ENCODE measurements at places on chromosomes 3 and 15.

GRCh38 chr3:152728231-152728980 lies 106.5 kb upstream of the P2RY1 start:
- DNase-seq, result no peak

- DNase-seq, result no peak
These were observed 4.1 kb upstream of the ECT2 start for GRCh38 chr3:172746475-172746874.

DNA sequence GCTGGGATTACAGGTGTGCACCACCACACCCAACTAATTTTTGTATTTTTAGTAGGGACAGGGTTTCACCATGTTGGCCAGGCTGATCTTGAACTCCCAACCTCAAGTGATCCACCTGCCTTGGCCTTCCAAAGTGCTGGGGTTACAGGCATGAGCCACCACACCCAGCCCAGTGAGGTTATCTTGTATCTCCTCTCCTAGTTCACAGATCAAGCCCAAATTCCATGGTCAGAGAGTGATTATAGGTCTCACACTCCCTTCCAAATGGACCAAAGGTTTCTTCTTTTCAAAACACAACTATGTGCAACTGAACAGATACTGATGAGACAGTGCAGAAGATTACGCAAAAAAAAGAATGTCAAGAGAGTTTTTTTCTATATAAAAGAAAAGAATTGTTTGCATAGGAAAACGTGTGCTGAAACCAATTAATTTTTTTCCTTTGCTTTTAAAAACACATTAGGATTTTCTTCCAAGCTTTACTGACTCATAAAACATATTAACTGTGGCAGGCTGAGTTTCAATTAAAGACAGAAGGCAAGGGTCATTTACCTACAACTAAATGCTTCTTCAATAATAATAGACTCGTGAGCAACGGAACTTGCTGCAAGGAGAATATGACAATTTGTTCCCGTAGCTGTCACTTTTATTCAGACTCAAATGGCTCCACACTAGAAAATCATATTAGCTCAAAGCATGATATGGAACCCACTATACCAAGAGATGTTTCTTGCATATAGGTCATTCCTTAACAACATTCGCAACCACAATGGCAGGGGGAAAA lies 30.4 kb upstream of the THUMPD3 start:
- DNase-seq, result no peak

GRCh38 chr15:78453447-78453846 lies 15.4 kb downstream of the IREB2 start:
- DNase-seq, result no peak

DNA sequence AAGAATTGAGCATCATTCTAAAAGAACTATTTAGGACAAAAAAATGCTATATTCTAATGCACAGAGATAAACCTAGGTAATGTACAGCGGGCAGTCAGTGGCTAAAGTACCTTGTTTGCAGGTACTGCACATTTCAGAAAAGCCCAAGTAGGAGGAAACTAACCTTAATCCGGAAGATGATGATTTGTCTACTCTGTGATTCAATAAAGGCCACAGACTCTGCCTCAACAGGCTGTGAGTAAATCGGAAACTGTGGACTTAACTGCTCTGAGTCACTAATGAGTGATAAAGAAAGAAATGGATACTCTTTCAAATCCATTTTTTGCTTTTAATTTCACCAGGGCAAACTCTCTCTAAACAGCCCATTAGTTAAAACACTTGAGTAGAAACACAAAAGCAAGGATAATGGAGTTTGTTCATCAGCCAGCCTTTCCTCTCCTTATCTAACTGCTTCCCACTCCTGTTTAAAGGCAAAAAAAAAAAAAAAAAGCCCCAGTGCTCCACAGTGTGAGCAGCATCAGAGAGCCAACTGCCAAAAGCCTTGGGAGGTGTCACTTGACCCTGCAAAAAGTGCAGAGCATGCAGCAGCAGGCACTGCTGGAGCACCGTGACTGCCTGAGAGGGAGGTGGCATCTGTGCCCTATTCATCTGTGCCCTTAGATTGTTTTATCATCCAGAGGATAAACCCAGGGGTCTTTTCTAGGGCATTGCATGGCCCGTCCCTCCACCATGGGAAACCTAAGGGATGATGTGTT lies 187.7 kb downstream of the SATB1 start:
- no peak for DNase-seq

DNA sequence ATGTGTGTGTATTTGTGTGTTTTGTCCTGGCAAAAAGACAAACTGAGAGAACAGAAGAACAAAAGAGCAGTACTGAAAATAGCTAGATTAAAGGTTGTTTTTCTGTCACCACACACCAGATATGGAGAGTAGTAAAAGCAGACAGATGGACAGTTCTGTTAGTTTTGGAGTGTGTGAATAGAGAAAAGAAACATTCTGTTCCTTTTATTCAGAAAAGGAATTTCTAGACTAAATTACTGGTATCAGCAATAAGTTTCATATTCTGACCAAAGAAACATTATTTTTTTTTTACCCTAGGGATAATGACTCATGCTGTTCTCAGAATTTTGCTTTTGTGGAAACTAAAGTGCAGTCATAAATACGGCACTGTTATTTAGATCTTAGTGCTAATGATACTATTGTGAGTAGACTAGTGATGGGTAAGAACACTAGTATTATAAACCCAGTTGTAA lies 32.9 kb downstream of the PIK3CA start:
- no peak for DNase-seq

DNA sequence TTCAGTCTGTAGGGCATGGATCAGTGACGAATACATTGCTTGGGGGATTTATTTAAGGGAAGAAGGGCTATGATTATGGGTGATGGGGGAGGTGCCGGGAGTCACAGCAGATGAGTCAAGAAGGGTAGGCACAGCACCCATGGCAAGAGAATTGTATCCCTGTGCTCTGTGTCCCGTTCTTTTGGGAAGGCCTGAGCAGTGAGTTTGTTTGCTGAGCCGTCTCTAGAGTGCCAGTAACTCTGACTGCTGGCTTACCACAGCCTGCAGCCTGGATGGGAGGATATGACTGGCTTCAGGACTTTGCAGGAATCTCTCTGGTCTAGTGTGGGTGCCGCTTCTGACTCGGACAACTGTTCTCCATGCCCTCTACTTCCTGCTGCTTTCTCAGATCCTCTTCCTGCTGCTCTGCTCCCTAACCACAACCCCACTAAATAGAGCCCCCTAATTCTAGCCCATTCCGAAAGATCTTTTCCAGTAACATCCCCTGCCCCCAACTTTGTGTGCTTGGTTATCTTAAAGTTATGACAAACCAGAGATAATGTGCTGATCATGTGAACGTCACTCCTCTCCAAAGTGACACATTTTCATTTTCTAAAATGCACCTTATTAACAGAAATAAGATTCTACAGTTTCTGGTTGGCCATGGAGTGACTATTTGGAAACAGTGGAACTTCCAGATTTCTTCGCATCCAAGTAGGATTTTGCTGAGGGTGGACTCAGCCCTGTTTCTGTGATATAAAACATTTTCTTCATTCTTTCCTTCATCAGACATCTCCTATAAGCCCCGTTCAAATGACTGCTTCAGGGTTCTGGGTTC lies 239.0 kb downstream of the SLCO3A1 start:
- DNase-seq, result no peak

DNA sequence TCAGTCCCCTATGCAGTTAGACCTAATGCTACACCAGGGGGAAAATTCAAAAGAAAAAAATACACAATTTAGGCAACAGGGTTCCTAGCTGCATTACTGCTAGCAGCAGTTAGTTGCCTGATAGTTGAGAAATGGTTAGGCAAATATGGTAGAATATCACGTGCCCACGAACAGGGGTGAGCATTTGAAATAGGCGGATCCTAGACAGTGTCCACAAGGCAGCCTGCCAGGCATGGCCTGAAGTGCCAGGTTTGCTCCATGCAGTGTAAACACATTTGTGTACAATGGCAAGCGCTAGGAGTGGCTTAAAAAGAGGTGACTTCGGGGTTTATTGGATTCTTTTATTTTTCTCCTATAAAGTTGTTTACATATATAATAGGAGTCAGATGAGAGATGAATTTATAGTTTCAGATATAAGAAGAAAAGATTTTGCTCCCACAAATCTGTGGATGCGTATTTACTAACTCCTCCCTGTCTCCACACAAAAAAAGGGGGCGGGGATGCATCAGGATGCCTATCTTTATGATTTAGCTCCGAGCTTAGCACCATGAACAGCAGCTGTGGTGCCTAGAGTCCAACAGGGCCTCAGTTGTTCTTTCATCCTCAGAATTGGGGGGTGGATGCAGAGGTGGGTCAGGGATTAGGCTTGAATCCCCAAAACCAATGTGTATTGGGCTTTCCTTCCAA lies 3.9 kb upstream of the TGM4 start:
- no peak for DNase-seq

DNA sequence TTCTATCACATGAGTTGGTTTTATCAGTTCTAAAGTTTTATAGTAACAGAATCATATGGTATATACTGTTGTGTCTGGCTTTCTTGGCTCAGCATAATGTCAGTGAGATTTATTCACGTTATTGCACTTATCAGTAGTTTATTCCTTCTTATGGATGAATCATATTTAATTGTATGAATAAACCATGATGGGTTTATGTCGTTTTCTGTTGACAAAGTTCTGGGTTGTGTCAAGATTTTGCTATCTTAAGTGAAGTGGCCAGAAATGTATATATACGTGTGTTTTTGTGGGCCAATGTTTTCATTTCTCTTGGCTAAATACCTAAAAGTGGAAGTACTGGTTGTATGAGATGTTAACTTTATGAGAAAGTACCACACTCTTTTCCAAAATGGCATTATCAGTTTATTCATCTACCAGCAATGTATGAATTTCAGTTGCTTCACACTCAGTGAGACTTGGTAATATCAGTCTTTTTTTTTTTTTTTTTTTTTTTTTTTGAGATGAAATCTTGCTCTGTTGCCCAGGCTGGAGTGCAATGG lies 112.4 kb upstream of the DCBLD2 start:
- no peak for DNase-seq

GRCh38 chr3:171446801-171447578 lies 13.2 kb downstream of the TNIK start:
- no peak for DNase-seq

- DNase-seq, result no peak
These were observed 225.9 kb upstream of the GAP43 start for GRCh38 chr3:115397433-115397832.

- DNase-seq, result no peak
These were observed 7.1 kb downstream of the POMGNT2 start for GRCh38 chr3:43098761-43099160.

- no peak for DNase-seq
These were observed 20.4 kb downstream of the COLQ start for GRCh38 chr3:15501126-15501525.

- no peak for DNase-seq
These were observed 87.2 kb upstream of the TNFAIP8L3 start for GRCh38 chr15:51181905-51182304.

DNA sequence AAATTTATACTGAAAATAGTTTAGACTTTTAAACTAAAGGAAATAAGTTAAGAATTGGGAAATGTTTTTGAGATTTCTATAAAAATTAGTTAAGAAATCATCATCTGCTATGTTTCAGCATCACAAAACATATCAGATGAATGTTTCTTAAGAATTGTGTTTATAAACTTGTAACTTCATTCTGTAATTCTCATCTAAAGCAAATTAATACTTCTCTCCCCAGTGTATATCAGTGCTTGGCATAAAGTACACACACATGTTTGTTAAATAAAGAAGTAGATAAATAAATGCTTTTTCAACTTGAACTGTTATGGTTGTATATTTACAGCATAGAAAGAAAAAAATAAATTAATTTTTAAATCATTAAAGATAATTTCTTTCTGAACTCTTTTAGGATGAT lies 245.9 kb upstream of the SLITRK3 start:
- DNase-seq, result no peak

- DNase-seq, result no peak
These were observed 29.7 kb downstream of the TJP1 start for GRCh38 chr15:29792426-29793159.

- no peak for DNase-seq
These were observed 945 bp downstream of the MST1R start for GRCh38 chr3:49902511-49903345.

DNA sequence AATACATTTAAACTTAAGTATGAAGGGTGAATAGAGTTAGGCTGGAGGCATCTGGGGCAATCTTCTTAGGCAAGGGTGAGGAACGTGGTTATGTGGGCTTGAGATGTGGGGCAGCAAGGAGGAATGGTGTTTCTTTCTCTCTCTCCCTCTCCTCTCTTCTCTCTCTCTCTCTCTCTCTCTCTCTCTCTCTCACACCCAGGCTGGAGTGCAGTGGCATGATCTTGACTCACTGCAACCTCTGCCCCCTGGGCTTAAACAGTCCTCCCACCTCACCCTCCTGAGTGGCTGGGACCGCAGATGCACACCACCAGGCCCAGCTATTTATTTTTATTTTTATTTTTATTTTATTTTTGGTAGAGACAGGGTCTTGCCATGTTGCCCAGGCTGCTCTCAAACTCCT lies 4.0 kb upstream of the MGA start:
- no peak for DNase-seq

DNA sequence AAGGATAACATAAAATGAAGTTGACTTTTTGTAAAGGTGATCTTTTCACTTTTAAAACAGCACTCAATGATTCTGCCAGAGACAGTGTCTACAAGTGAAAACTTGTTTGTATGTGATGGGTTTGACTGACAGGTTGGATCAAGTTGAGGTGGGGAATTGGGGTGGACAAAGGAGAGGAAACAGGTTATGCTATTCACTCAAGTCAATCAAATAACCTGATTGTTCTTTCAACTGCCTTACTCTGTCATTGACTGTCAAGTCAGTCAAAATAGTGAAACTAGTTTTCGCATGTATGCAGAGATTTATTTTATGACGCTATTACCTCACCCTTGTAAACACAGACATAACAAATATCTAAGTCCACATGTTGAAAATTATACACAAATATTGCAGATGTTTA lies 187.7 kb downstream of the ROBO2 start:
- no peak for DNase-seq

GRCh38 chr3:94249491-94250079 lies 186.7 kb downstream of the NSUN3 start:
- DNase-seq, result peak; percentile 11

DNA sequence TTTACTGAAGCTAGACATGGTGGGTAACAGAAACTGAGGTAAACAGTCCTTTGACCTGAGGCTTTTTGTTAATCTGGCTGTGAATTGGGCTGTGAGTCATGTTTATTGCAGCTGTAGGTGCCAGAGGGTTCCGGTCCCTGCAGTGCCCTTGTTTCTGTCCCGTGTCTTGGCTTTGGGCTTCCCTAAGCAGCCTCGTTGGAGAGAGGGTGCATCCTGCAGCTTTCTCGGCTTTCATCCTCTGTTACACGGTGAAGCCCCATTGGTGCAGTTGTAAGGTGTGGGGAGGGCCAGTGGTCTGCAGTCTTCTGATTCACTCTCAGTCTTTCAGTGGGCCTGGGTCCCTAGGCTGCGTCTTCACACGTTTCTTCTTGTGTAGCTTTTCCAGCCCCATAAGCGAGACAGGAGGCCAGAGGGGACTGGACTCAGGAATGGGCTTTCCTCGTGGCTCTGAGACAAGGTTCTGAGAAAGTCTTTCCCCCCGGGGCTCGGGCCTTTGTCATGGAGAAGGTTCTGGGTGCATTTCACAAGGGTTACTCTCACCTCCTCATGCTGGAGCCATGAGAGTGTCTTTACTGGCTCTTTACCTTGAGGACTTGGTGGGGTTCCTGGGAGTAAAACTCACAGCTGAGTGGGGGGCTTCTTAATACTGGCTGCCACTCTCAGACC lies 33.1 kb downstream of the ASB7 start:
- no peak for DNase-seq

- DNase-seq, result no peak
These were observed 4.4 kb upstream of the IRAK2 start for GRCh38 chr3:10160346-10160745.
